ENCODE measurements at places on chromosomes 3 and 15. TPM values are rescaled to one million over a fixed set of nuclear protein-coding genes. Genes with fewer than 3 reads are reported as not detected.

EPHA3 gene
- total RNA-seq: not detected

HEMK1 gene
- total RNA-seq: 49.9 TPM

GPR149 gene
- not detected for total RNA-seq

ADAMTS9 gene
- total RNA-seq: not detected

- no peak for DNase-seq
- no peaks in the 10 kb centered on the region for H3K36me3 ChIP-seq
- H3K27me3 ChIP-seq: no peaks in the 10 kb centered on the region
- H3K4me1 ChIP-seq: no peaks in the 10 kb centered on the region
- H3K4me3 ChIP-seq: no peak overlapping the region
These were observed 740.4 kb downstream of the TUSC7 start for GRCh38 chr3:117450026-117450425.

GRCh38 chr3:127784865-127785710 lies 37.2 kb downstream of the MGLL start:
- DNase-seq: no peak
- H3K27me3 ChIP-seq: no peaks in the 10 kb centered on the region
- H3K27ac ChIP-seq: no peak overlapping the region
- no peak overlapping the region for H3K4me3 ChIP-seq
- H3K4me1 ChIP-seq: no peaks in the 10 kb centered on the region

- peaks cover 13% of the 10 kb centered on the region for H3K4me1 ChIP-seq
- H3K27ac ChIP-seq: no peak overlapping the region
- no peak for DNase-seq
- peaks cover 19% of the 10 kb centered on the region for H3K27me3 ChIP-seq
- H3K36me3 ChIP-seq: no peaks in the 10 kb centered on the region
These were observed 314.5 kb upstream of the CCDC54 start for GRCh38 chr3:107062787-107063186.

- DNase-seq: no peak
- no peaks in the 10 kb centered on the region for H3K36me3 ChIP-seq
- no peak overlapping the region for H3K4me3 ChIP-seq
- peaks cover 7% of the 10 kb centered on the region for H3K27me3 ChIP-seq
- no peak overlapping the region for H3K27ac ChIP-seq
- peaks cover 12% of the 10 kb centered on the region for H3K4me1 ChIP-seq
These were observed 32.1 kb downstream of the OXSM start for GRCh38 chr3:25821746-25822573.

DNA sequence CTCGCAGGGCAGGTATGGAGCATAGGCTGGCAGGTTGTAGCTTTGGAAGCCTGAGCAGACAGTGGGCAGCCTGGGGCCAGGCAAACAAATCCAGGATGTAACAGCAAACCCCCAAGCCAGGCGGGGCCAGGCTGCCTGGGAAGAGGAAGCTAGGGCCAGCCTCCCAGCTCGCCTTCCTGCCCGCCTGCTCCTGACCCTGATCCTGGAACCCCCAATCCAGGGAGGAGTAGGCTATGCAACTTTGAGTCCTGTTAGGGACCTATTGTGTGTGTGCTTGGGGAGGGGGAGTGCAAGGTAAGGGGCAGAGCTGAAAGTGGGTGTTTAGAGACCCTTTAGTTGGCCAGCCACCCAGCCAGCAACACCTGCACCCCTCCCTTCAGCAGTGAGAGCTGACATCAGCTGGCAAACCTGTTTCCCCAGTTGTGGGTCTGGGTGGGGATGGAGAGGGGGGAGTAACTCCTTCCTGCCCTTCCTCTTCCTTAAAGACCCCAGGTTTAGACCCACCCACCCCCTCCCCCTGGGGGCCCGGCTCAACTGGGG lies 2.5 kb downstream of the NBEAL2 start:
- peak overlapping the region; percentile 37 for H3K4me3 ChIP-seq
- H3K27ac ChIP-seq: peak overlapping the region; percentile 66
- no peak for DNase-seq
- H3K4me1 ChIP-seq: peaks cover 68% of the 10 kb centered on the region

GRCh38 chr3:140013220-140013619 lies 78.2 kb downstream of the CLSTN2 start:
- no peak overlapping the region for H3K4me3 ChIP-seq
- no peaks in the 10 kb centered on the region for H3K4me1 ChIP-seq
- H3K36me3 ChIP-seq: no peaks in the 10 kb centered on the region
- DNase-seq: no peak

- H3K36me3 ChIP-seq: peaks cover 3% of the 10 kb centered on the region
- peaks cover 83% of the 10 kb centered on the region for H3K4me1 ChIP-seq
- H3K4me3 ChIP-seq: no peak overlapping the region
- no peak for DNase-seq
- no peaks in the 10 kb centered on the region for H3K27me3 ChIP-seq
These were observed 5.6 kb downstream of the ZBTB38 start for GRCh38 chr3:141373768-141374526.

GRCh38 chr3:148990236-148990635 lies 1.1 kb upstream of the GYG1 start:
- no peak for DNase-seq
- peaks cover 49% of the 10 kb centered on the region for H3K4me1 ChIP-seq
- H3K27me3 ChIP-seq: peaks cover 3% of the 10 kb centered on the region
- H3K27ac ChIP-seq: peak overlapping the region; percentile 86

Measured in activated CD8-positive, alpha-beta memory T cell treated with anti-CD3 and anti-CD28 coated beads, Interleukin-2, amount 10 ng/mL, durations not matched to agents 7 days and 5 days (primary cell).